ENCODE measurements at places on chromosomes 12 and 14.

GRCh38 chr14:67942080-67942710, 122.6 kb downstream of the RAD51B start:
- DNase-seq = no peak

GRCh38 chr12:116672842-116673516, 64.9 kb downstream of the SPRING1 start:
- no peak for DNase-seq

DNA sequence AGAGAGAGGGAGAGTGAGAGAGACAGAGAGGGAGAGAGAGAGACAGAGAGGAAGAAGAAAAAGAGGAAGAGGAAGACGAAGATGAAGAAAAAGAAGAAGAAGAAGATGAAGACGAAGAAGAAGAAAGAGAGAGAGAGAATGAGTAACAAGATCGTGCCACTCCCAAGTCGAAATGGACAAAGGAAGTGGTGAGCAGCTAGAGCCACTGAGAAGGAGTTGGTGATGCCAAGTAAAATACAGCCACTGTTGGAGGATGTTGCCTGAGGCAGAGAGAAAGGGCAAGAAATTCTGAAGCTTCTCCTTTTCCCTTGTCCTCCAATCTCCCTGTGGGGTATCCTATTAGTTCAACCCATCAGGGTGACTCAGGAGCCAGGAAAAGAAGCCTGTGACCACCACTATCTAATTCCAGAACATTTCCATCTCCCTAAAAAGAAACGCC, 12.5 kb upstream of the ANAPC5 start:
- DNase-seq = no peak

DNA sequence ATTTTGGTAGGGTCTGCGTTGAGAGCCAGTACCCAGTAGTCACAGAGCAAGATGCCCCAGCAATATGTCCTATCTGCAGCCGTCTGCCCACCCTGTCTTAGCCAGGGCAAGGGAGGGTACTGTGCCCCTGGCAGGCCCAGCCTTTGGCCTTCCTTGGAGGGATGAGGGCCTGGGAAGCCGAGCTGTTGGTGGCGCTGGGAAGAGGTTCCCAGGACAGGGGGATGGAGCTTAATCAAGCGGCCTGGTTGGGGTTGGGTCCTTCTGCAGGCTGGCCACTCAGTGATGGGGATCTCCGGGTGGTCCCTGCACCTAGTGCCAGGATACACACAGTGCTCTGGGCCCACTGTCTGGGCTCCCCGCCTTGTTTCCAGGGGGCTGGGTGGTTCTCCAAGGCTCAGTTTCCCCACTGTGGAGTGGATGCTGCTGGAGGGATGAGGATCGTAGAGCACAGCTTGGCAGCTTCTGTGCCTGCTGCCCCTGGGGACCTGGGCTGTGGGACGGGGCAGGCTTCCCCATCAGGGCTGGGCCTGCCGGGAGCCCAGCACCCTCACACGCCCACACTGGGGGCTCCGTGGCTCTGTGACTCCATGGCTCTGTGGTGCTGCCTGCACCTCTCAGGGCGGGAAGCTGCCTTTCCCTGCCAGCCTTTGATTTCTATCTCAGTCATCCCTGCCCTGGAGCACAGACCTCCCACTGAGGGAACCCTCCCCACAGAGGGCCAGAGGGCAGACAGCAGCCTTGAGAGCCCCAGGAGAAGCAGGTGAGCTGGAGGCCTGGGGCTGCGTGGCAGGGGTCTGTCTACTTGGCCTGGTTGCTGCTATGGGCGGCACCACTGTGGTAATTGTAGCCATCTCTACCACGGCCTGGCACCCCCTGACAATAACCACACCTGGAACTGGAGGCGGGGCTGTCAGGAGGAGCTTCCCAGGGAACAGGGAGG, 357.0 kb downstream of the TMEM121 start:
- no peak for DNase-seq

DNA sequence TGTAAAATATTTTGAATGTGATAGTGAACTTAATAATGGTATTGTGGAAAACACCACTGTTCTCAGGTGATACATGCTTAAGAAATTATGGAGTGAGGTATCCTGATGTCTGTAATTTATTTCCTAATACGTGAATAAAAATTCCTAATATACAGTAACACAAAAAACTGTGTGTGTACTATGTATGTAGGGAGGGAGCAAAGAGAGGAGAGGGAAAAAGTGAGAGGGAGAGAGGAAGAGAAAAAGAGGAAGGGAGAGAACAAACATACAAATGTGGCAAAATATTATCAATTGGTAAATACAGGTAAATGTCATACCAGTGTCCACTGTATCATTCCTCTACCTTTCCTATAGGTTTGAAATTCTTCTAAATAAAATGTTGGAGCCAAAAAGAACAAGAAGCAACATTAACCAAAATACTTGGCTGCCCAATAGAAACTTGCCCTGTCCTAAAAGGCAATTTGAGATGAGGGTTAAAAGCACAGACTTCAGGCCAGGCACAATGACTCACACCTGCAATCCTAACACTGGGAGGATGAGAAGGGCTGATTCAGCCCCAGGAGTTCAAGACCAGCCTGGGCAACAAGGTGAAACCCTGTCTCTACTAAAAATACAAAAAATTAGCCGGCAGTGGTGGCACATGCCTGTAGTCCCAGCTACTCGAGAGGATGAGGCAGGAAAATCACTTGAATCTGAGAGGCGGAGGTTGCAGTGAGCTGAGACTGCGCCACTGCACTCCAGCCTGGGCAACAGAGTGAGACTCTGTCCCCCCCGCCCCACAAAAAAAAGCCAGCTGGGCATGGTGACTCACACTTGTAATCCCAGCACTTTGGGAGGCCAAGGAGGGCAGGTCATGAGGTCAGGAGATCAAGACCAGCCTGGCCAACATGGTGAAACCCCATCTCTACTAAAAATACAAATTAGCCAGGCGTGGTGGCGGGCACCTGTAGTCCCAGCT, 14.5 kb downstream of the R3HDM2 start:
- no peak for DNase-seq

- no peak for DNase-seq
Measured at GRCh38 chr12:43436597-43436996, 115.4 kb downstream of the ADAMTS20 start.

GRCh38 chr12:32868885-32869284, 27.7 kb downstream of the PKP2 start:
- DNase-seq = no peak

DNA sequence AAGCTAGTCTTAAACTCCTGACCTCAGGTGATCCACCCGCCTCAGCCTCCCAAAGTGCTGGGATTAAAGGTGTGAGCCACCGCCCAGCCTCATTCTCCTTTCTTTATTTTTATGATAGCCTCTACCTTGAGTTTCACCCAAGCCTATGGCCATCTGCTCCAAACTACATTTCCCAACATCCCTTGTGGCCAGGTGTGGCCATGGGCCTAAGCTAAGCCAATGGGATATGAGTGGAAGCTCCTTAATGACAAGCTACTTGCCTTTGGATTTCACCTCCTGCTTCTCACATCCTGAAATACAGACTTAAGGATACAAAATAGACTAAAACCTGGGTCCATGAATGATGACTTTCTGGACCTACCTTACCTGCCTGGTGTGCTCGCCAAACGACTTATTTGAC, 46.2 kb downstream of the DPF3 start:
- no peak for DNase-seq

- DNase-seq = no peak
Measured at GRCh38 chr12:81350309-81350708, 272.4 kb downstream of the ACSS3 start.

DNA sequence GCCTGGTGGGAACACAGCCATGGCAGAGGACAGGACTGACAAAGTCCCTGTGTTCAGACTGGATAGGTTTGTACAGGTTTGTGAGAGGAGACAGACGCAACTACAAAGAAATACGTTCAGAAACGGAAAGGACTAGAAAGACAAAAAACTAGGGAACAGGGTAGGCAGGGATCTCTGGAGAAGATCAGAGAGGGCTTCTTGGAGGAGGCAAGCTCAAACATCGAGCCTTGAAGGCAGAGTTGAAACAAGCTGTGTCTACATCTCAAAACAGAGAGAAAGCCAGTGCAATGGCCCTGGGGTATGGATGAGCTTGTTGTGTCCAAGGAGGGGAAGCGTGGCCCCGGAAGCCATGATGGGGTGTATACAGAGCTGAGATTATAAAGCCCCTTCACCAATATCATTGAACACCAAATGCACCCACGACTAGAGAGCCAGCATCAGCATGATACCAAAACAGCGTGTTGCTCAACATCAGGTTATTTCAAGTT, 89.6 kb upstream of the NCOR2 start:
- DNase-seq = no peak

GRCh38 chr14:54698501-54698900, 131.6 kb downstream of the SAMD4A start:
- DNase-seq = no peak

DNA sequence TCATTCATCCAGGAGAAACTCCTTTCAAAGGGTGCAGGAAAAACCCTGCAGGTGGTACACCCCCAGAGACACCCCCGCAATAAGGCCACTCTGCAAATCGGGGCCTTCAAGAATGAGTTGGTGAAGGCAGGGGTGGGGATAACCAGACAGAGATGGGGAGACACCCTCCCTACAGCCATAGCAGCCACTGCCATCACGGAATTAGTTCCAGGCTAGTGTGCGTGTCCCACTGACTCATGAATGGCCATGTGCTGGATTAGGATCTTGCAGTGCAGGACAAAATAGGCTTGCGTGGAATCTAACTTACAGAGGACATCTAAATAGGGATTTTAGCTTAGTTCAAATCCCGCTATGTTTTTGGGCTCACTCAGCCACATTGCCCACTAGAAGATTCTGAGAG, 37.8 kb downstream of the SPRING1 start:
- DNase-seq = no peak

DNA sequence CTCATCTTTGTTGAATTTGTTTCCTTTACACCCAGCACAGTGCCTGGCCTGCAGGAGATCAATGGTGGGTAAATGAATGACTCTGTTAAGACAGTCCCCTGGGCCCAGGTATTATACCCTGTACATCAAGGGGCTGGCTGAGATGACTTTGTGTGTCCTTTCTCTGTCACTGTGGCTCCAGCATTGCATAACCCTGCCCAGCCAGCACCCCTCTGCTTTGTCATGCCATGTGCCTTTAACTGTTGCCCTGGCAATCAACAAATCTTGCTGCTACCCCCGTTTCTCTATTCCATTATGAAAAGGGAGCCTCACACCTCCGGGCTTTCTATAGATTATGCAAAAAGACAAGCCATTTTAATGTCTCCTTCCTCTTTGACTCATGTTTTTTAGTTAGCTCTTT, 7.6 kb upstream of the FLVCR2 start:
- DNase-seq = no peak

DNA sequence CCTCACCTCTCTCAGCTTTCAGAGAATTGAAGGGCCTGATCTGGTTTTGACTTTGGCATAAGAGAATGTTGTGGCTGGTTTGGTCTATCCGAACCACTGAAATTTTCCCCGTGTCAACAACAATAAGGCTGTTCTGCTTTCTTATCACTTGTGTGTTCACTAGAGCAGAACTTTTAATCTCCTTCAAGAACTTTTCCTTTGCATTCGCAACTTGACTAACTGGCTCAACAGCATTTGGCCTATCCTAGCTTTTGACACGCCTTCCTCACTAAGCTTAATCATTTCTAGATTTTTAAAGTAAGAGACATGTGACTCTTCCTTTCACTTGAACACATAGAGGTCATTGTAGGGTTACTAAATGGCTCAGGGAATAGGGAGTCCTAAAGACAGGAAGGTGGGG, 25.9 kb upstream of the EDDM3A start:
- DNase-seq = no peak

DNA sequence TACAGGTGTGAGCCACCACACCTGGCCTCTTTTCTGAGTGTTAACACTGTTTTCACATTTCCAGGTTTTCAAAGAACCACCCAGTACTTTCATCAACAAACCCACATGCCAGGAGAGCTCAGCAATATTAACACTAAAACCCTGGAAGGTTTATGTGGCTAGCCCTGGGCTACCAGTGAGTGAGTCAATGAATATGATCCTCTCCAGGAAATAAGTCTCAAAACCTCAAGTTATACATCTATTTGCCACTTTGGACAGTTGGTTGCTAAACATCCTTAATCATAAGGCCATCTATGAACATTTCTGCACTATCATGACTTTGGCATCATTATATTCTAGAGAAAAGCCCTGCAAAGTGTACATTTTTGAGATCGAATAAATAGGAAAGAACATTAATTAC, 6.3 kb upstream of the CDKL1 start:
- DNase-seq = no peak

DNA sequence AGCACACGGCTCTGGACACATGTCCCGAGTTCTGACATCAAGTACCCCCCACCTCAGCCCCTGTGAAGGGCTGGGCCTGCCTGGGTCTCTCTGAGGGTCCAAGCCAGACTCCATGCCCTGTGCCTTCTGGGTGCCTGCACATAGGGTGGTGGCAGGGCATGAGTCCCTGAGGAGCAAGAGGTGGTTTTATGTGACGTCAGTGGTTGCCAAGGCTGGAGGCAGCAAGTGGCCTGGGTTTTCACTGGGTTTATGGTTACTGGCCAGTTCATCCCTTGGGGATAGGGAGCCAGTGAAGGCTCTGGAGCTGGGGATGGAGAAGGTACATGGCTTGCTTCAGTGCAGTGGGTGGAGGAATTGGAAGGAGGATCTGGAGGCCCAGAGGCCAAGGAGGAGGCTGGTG, 51.1 kb upstream of the EML1 start:
- no peak for DNase-seq

- DNase-seq = no peak
Measured at GRCh38 chr12:26090836-26091510, 33.9 kb downstream of the BHLHE41 start.

DNA sequence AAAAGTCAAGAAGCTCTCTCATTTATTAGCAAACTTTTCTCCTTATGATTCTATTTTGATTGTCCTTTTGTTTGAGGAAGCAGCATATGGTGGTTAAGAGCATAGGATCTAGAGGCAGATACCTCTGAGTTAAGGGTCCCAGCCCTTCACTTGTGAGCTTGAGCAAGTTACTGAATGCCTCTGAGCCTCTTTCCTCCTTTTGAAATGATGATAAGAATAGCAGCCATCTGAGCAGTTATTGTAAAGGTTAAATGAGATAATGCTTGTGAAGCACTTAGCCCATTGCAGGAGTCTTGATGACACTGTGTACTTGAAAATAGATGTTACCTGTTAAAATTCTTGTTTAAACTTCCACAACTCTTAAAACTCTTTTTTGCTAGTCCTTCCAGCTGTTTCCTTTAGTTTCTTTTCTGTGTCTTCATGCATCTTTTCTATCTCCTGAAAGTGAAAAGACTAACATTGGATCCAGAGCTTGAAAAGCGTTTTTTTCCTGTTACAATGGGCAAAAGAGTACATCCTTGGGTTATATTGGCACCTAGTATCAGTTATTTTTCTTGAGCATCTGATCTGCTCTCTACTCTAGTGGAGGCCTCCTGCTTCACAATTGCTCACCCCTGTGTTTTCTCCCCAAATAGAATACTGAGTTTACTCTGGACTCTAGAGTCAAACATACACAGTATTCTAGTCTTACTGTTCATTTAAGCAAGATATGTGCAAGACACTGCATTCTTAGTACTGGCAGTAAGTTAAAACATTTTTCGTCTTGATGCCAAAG, 3.1 kb downstream of the HIF1A start:
- DNase-seq = no peak

DNA sequence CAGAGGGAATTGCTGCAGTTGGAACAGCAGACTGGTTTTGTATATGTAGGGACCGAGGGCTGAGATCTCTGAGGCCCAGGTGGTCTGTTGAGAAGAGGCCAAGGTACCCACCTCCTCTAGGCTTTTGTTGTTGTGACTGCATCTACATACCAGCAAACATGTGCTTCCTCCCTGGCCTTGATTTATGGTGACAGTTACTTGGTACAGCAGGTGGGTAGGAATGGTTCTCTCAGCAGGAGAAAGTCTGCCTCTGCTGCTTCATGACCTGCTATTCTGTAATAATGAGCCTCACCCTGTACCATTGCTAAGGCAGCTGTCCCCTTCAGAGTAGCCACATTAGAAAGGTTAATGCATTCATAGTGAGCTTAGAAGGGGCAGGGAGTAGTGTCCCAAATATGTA, 196.7 kb upstream of the PELI2 start:
- no peak for DNase-seq
